ENCODE measurements at places on chromosomes 7 and 10.

DNA sequence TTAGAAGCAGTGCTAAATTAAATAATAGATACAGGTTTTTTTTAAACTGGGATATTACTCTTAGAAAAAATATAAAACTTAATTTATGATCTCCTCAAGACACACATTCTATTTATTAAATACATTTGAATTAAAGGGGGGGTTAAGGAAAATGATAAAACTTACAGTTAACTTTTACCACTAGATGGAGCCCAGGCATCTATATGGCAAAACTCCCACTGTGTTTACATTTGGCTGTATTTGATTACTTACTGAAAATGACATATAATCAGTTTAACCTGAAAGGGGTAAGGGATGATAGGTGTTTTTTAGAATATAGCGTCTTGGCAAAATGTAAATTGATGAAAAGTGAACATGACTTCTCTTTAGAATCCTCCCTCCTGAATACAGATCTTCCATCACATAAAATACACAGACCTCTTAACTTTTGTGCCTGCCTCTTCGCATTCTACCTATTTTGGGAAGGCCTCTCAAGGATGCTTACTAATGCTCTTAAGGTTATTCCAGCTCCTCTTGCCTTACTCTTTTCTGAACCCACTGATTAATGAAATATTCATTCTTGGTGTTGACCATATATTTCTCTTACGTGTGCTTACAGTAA is 235.7 kb downstream of the AGMO start:
- peak; percentile 30 for DNase-seq

- no peak for DNase-seq
Observed at GRCh38 chr10:124952123-124952522, 10.2 kb downstream of the ZRANB1 start.

- no peak for DNase-seq
Observed at GRCh38 chr7:30278849-30279652, 5.3 kb upstream of the ZNRF2 start.

- DNase-seq = no peak
Observed at GRCh38 chr7:88200261-88200660, 19.6 kb downstream of the SRI start.

DNA sequence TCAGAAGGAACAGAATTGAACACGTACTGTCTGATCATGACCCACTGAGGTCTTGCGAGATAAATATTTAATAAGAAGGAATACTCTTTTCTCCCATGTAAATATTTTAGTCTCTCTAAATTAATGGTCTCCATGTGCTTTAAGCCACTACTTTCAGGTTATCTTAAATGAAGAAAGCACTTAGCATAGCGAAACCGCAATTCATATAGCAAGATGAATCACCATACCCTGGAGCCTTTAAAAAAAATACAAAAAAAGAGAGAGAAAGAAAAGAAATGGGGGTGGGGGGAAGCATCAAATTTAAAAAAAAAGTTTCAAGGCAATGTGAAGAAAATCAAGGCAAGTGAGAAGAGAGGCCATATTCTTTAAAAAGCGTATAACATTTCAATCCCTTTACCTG is 82.5 kb downstream of the CTTNBP2 start:
- no peak for DNase-seq

DNA sequence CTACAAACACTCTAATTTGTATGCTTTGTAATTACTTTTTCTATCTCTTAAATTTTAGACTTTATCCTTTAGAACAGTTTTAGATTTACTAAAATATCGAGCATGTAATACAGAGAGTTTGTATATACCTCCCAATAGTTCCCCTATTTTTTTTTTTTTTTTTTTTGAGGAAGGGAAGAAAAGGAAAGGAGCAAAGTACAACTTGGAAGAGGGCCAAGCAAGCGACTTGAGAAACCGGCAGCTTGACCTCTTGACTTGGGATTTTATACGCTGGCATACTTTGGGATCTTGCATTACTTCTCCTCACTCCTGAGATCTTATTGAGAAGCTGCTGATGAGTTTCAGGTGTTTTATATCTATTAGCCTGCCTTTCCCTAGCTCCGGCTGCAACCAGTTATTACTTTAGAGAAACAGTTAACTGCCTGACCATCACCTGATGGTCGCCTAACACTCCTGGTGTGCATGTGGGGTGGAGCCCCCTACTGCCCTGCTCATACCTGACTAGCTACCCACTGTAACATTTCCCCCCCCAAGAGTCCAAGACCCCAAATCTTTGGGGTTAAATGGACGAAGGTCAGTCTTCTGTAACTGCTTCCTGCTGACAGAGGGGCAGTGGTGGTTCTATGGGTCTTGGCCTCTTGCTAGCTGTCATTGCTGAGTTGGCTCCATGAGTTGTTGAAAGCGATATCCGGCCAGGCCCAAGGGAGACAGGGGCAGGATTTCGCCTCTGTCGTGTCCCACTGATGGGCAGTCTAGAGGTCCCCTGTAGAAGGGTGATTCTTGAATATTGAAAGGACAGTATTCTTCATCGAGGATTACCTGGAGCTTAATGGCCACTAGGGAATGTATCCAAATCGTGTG is 28.5 kb downstream of the MKLN1 start:
- DNase-seq = no peak

DNA sequence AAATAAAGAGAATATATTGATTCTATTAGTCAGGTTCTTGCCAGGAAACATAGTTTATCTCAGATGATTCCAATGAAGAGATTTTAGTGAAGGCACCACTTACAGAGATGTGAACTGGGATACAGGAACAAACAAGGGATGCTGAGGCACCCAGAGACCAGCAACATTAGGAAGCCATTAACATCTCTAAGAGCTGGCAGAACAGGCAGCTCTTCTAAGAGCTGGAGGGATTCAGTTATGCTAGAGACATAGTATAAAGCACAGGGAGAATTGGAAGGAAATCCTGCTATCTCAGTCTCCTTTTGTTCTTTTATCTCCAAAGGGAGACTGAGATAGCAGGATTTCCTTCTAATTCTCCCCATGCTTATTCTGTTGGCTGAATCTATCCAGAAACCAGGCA is 22.0 kb downstream of the OR6B1 start:
- DNase-seq = no peak

GRCh38 chr10:90204956-90205314 is 503.5 kb downstream of the KIF20B start:
- DNase-seq = no peak

DNA sequence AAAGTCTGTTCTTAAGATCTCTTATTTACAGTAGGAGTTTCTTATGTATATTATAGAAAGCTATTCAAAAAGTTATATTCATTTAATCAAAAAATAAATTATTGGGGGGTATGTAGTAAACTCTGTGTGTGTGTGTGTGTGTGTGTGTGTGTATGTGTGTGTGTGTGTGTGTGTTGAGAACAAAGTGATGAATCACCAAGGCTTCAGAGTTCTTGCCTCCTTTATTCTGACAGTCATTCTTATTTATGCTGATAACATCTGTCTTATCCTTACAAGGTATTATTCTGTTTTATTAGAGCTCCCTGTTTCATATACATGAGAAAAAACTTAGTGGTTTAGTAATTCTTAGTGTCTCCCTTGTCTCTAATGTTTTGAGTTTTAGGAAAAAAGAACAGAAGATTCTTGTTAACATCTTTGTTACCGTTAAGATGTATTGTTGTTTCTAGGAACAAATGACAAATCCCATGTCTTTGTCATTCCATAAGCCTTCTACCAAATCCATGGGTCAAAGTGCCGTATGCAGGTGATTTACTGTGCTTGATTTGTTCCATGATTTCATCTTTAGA is 424.0 kb downstream of the EXOC4 start:
- no peak for DNase-seq

DNA sequence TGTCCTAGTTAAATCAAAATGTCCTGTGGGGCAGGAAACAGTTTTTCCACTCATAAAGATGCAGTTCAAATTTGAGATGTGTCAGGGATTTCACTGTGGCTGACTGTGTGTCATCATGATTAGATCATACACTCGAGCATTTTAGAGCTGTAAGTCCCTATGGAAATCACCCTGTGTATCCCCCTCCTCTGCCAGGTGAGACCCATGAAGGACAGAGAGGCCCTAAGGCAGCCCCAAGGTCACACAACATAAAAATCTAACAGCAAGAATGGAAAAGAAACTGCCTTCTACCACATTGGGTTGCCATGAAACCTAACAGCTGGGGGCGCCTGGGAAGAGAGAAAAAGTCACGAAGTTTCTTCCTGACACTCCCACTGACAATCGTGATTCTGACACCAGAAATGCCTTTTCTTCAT is 135.8 kb downstream of the KCNMA1 start:
- no peak for DNase-seq

GRCh38 chr7:135537905-135538304 is 19.8 kb upstream of the NUP205 start:
- DNase-seq = no peak

- DNase-seq = no peak
Observed at GRCh38 chr7:124022551-124022950, 10.3 kb downstream of the TMEM229A start.

GRCh38 chr7:32879460-32879859 is 12.1 kb downstream of the KBTBD2 start:
- no peak for DNase-seq

GRCh38 chr10:15775513-15775912 is 55.8 kb upstream of the ITGA8 start:
- DNase-seq = no peak

GRCh38 chr7:131604841-131605279 is 48.4 kb upstream of the PODXL start:
- no peak for DNase-seq

DNA sequence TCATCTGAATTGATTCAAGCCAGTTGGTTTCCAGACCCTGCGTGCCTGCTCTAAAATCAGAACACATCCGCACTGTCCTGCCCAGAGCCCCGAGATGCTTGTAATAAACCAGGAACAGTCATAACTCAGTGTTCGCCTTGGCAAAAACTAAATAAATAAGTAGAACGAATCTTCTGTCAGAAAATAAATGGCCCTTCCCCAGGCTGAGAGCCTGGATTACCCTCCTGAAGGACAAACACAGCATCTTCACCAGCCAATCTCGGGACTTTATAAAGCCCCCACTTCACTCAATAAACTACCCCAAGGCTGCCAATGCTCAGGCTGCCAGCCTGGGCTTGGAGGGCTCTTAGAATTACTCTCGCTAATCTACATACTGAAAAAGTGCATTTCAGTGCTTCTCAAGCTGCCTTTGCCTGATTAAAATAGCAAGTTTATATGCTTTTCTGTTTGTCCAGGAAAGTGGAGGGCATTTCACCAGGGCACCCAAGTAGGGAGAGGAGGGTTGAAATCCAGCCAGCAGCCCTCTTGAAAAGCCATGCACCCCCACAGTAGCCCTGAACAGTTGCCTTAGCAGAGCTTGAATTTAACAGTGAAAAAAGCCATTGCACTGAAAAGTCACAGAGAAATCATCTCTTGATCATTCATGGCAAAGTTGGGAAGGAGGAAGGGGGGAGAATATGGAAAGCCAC is 136.6 kb downstream of the CALN1 start:
- DNase-seq = no peak

DNA sequence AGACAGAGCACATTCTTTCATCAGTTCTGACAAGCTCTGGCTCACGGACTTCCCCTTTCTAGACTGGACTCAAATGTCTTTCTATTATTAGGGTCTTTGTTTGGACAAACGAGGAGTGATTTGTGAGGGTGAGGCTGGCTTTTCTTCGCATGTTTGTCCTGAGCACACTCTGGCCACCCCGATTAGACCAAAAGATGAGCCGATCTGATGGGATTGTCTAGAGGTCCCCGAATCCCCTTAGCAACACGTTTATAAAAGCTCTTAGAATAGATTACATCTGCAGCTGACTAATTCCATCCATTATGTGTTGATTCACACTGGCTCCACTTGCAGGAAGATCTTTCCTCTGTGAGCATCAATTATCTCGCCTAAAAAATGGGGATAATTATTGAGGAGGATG is 675.4 kb upstream of the AUTS2 start:
- DNase-seq = peak; percentile 30

DNA sequence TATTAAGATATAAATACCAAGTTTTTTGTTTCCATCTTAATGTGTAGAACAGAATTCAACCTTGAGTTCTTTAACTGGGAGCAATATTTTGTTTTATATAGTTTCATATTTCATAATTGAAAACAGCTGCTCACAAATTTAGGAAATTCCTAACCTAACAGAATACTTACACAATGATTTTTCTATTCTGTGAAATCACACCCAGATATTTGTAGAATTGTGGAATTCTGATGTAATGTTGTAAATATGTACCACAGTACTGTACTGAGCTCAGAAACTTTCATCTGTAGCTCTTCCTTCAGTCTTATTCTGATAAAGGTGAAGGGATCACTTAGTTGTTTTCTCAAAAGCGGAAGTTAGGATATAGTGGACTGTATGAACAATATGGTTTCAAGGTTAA is 143.4 kb upstream of the GLI3 start:
- no peak for DNase-seq

- no peak for DNase-seq
Observed at GRCh38 chr7:121832347-121832746, 40.6 kb upstream of the PTPRZ1 start.

DNA sequence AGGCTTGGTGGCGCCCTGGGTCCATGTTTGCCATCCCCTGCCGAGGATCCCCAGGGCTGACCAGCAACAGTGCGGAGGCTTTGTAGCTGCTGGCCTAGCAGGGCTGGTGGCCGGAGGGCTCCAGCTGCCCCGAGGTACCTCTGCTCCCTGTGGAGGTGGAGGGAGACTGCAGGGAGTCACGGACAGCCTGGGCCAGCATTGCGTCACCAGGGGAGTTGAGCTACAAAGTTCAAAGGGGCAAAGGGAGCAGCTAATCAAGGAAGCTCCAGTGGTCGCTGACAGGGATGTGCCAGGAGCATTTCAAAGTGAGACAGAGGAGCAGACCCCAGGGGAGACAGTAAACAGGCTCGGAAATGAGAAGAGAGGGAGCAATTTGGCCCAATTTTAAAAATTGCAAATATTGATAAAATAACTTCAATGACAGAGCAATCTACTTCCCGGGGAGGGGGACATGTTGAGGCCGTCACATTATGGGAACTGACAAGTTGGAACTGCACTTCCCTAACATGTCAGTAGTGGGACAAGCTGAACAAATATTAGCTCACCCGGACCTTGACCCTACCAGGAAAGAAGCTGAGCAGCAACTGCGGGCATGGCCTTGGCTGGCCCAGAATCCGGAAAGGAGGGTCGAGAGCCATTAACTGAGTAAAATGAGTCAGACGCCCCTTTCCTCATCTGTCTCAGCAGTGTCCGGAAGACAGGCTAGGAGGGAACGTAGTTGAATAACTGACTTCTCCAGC is 39.4 kb downstream of the BTBD16 start:
- no peak for DNase-seq

- no peak for DNase-seq
Observed at GRCh38 chr10:13396369-13396768, 48.3 kb upstream of the SEPHS1 start.

DNA sequence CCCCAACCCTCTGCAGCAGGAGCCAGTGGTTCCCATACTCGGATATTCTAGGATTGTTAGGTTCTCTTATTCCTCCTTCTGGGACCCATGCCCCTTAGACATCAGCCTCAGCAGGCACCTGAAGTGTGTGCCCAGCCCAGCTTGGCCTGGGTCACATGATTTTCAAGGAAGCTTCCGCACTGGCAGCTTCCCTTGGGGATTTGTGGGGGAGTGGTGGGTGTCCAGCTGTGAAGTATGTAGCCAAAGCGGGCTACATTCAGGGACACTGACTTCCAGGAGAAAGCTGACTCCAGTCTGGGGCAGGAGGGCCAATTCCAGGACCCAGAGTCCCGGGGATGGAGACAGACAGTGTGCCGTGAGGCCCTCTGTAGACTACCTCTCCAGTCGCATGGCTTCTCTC is 1.3 kb downstream of the LDB1 start:
- DNase-seq = no peak

Data from D341Med (cell line).